ENCODE measurements at places on chromosomes 2 and 18.

- no peak for DNase-seq
Measured at GRCh38 chr18:28342231-28342630, 165.3 kb upstream of the CDH2 start.

DNA sequence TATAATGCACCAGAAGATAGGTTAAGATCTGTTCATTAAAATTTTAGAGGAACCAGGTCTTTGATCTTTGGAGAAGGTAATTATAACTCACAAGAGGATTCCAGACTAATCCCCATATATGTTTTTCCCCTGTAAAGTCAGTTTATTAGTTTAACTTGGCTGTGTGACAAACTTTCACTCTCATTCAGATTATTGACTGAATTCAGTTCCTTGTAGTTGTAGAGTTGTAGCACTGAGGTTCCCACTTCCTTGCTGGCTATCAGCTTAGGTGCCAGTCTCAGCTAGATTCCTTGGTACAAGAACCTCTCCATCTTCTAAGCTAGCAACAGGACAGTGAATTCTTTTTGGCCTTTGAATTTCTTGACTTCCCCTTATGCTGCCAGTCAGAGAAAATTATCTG, 19.1 kb downstream of the REG1A start:
- DNase-seq, result no peak

DNA sequence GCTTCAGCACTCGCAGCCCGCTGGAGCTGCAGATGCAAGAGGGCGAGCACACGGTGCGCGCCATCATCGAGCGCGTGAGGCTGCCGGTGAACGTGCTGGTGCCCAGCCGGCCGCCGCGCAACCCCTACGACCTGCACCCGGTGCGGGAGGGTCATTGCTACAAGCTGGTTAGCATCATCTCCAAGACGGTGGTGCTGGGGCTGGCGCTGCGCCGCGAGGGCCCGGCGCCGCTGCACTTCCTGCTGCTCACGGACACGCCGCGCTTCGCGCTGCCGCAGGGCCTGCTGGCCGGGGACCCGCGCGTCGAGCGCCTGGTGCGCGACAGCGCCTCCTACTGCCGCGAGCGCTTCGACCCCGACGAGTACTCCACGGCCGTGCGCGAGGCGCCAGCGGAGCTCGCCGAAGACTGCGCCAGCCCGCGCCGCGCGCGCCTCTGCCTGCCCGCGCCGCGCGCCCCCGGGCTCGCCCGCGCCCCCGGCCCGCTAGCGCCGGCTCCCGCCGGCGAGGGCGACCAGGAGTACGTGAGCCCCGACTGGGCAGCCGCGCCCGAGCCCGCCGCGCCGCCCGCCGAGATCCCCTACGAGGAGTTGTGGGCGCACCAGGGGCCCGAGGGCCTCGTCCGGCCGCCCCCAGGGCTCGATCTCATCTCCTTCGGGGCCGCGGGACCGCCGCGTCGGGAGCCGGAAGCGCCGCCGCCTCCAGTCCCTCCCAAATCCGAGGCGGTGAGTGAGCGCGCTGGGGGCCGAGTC, 11.8 kb downstream of the GAREM2 start:
- DNase-seq, result peak; percentile 73

GRCh38 chr18:48833701-48834412, 116.9 kb downstream of the SMAD7 start:
- DNase-seq, result no peak

GRCh38 chr18:23740105-23740830, 51.0 kb downstream of the LAMA3 start:
- DNase-seq, result no peak

DNA sequence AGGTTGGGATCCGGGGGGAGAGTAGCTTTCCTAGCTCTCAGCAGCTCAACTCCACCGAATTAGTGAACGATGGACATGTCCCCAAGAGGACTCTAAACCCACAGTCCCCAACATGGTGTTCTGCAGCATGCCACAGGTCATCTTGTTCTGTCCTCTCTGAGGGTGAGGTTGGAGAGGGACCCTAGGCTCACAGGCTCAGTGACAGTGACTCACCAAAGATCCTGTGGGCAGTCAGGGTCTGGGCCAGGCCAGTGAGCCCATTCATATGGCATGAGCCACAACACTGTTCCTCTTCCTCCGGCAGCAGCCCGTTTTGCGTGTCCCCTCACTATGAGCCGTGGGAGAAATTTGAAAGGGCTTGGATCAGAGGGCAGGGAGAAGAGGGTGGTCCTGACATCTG, 2.8 kb upstream of the SLC20A1 start:
- DNase-seq, result no peak

DNA sequence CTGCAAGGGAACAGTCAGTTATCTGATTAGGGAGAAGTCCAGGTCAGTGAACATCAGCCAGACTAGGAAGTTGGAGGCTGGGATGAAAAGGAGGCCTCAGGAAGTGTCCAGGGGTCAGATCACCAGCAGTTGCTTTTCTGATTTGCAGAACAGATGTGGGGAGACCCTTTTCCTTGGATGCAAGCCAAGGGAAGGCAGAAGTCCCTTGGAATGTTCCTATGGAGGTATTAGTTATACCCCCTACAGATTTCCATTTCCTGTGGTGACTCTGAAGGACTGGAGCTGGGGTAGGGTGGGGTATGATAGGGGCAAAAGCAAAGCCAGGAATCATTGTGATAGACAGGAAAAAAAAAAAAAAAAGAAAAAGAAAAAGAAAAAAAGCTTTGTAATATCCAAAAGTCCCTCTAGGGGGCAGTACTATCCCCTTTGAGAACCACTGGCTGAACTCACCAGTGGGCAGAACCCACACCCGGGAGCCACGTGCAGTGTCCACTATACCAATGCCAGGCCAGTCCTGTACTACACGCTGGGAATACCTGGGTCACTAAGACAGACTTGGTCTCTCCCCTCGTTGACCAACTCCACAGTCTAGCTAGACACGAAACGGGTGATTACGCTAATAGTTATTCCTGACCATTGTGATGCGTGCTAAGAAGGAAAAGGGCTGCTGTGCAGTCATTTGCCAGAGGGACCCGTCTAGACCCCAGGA, 7.4 kb downstream of the DYSF start:
- DNase-seq, result no peak

DNA sequence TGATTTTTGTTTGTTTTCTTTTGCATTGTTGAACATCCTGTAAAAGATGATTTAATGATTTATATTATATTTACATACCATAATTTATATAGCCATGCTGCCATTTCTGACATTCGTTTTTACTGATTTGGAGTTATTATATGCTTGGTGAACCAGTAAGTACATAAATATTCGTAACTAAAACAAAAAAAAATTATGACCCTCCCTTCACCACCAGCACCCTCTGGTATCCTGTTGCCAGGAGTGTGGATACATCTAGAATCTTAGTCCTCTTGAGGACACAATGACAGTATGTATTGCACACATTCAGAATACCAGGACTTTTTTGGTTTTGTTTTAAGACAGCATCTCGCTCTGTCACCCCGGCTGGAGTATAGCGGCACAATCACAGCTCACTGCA, 43.9 kb upstream of the B3GNT7 start:
- no peak for DNase-seq

GRCh38 chr18:5817816-5818215, 77.5 kb downstream of the TMEM200C start:
- DNase-seq, result no peak

GRCh38 chr18:52046842-52047241, 293.2 kb upstream of the DCC start:
- no peak for DNase-seq

DNA sequence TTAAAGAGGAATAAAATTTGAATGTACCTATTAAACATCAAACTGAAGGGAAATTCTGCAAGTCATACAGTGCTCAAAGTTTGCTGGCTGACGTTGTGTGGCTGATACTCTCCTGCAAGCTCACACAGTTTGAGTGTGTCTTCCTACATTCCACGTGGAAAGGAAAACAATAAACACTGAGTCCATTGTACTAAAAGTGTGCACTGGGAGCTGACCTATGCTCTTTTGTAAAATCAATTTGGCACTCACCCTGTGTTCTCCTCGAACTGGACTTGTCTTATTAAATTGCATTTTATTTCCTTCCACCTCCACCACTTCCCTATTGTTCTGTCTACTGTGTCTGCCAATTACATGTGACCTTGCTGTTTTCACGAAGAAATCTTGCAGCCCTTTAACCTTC, 458.0 kb downstream of the CPS1 start:
- no peak for DNase-seq

GRCh38 chr2:192072261-192072660, 122.5 kb downstream of the TMEFF2 start:
- no peak for DNase-seq

Data from progenitor cell of endocrine pancreas (in vitro differentiated cells).